ENCODE measurements at places on chromosomes 2 and 18.

- peak; percentile 56 for DNase-seq
Observed at GRCh38 chr2:160407393-160408172, 86.0 kb downstream of the RBMS1 start.

- DNase-seq: no peak
Observed at GRCh38 chr2:54329482-54330161, 73.6 kb upstream of the TSPYL6 start.

DNA sequence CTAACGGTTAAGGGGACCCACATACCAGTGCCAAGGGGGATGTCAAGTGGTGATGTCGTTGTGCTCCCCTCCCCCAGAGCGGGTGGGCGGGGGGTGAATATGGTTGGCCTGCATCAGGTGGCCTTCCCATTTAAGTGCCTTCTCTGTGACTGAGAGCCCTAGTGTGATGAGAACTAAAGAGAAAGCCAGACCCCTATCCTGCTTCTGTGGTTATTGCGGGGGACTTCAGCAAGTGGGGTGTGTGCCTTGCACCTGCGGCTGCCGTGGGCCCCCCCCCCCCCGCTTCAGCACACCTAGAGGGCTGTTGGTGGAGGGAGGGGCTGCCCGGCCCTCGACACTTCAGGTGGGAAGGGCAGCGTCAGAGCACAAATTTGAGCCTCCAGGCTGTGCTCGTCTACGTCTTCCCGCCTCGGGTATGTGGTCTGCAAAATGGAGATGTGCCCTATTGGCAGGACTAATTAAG is 6.1 kb downstream of the CTDSP1 start:
- no peak for DNase-seq

DNA sequence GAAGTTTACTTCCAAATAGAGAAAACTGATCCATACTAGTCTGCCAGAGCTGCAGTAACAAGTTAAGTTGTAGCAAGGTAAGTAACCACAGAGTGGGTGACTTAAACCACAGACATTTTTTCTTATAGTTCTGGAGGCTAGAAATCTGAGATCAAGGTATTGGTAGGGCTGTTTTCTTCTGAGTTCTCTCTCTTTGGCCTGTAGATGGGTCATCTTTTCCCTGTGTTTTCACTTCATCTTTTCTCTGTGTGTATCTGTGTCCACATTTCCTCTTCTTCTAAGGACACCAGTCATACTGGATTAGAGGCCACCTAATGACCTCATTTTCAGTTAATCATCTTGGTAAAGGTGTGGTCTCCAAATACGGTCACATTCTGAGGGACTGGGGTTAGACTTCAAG is 142.9 kb upstream of the MEX3C start:
- no peak for DNase-seq

DNA sequence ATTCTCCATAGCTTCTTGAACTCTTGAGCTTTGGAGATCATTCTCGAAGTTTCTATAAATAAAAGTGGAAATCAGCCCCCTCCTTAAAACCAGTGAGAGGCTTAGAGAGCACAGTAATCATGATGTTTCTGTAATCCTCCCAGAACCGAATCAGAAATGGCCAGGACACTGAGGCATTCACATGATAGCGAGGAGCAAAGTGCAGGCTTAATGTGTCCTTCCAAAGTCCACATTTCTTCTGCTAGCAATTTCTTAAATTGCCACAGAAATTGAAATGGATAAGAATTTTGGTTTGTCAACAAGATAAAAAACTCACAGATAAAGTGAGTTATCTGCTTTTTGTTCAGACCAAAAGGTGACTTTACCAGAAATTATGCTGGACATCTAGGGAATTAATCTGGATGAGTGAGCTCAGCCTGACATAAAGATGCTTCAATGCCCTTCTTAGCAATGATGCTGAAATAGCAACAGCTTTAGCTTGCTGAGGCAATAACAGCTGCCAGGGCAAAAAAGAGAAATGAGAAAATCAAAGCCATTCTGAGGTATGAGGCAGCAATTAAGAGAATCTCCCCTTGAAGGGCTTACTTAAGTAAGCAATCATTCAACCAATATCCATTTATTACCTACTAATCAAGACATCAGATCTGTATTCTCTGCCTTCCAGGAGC is 82.4 kb upstream of the PHLPP1 start:
- DNase-seq: no peak

DNA sequence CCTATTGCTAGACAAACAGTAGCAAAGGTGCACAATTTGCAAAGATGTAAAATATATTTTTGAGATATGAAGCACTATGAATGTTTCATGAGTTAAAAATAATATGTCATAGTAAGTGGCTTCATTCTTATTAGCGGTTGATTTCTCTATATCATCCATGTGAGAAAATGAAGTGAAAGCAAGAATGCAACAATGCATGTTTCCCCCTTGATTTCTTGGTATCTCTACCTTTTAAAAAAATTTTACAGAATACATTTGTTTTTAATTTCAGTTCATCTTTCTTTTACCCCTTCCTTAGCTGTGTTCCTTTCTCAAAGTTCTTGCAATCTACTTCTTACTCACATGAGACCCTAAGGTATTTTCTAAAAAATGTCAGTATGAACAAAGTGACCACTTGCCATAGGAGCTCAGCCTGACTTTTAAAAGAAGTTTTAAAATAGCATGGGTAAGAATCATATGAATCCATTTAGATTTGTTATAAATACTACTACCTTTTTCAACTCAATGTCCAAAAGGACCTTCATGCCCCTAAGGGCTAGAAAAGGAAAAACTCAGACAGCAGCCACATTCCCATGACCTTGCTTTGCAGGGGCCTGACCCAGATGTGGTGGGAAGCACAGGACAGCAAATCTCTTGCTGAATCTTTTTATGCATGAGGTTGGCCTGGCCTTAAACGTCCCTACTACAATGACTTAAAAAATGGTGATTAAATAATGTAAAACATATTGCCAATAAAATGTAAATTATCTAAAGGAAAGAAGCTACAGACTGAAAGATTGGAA is 14.8 kb upstream of the SLC38A11 start:
- DNase-seq: no peak

DNA sequence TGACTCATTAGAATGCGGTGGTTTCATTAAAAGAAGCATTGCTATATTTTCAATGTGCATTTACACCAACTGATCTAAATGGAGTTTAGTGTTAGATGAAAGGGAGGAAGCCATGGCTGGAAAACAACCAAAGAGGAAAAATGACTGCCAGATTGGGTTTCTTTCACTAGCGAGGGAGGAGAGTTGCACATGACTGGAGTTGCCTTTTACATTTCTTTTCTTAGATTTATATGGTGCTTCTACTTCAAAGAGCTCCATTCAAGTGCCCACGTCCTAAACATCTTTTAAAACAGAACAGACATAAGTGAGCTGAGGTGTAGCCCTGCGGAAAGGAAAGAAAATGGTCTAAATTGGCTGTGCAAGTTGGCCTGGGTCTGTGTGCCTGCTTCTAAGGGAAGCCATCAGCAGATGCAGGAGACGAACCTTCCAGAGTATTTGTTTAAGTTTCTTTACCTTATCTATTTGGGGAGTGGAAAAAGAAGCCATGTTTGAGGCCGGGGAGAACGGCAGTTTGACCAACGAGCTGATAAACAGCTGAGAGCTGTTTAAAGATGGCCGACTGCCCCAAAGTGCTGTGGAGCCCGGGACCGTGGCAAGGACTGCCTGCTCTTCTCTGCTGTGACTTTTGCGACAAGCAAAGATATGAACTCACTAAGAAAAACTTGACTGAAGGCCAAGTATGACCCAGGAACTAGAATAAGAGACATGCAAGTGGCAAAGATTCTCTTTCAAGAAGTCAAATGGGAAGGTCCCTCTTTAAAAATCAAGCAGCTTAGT is 327.0 kb downstream of the ZNF516 start:
- no peak for DNase-seq

DNA sequence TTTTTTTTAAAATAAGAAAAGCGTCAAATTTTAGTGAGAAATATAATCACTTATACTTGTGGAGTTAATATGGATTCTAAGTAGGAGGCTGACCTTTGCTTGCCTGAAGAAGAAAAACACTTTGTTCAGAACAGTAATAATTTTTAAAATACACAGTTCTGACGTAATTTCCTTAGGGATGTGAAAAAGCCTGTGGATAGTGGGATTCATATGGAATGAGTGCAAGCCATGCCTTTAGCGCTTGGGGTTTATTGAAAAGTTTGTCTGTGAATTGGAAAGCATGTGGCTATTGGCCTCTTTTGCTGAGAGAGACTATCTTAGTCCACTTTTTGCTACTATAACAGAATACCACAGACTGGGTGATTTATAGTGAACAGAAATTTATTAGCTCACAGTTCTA is 151.3 kb downstream of the CCDC85A start:
- DNase-seq: no peak

DNA sequence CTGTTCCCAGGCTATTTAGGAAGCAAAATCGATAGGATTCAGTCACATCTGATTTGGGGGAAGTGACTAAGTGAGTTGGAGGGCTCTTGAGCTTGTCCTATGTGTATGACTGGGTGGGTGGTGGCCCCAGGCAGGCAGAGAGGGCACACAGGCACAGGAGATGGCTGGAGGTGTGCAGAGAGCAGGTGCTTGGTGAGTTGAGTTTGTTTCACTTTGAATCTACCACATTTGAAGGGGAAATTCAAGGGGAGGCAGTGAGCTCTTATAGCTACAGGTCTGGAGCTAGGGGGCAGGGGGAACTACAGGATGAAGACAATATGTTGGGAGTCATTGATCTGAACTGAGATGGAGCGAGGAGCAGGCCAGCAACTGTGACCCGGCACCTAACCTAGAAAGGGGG is 42.5 kb upstream of the TMEM200C start:
- DNase-seq: no peak

DNA sequence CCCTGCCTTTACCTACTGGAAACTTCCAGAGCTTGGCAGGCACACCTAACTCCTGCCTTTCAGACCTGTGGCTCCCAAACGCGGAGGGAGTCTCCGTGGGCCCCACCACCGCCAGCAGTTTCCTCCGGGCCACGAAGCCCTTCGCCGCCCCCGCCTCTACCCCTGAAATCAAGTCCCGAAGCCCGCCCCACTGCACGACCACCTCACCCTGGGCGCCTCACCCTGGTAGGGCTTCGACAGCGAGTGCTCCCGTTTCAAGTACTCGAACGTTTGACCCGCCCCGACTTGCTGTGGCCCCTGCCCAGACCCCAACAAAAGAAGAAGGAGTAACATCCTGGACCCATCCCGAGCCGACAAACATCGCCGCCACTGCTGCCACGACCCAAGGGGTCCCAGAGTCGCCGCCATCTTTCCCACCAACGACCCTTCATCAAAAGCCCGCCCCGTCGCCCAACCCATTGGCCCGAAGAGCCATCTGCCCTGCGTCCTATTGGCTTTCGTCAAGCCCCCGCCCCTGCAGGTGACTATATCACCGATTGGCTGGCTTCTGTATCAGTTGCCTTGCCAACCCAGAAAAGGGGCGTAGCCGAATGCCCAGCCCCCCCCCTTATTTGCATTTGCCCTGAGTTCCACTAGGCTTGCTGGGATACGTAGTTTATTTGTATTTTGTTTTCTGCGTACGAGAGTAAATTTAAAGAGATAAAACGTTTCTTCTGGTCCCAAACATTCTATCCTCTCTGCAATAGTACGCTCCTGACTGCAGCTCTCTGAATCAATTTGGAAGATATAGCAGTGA is at the start of gene LMAN2L:
Gene LMAN2L (minus strand): TSS at position 432 of the 796 bp plus-strand sequence. CDS start 24 bp downstream, at position 408.
- DNase-seq: peak; percentile 92

DNA sequence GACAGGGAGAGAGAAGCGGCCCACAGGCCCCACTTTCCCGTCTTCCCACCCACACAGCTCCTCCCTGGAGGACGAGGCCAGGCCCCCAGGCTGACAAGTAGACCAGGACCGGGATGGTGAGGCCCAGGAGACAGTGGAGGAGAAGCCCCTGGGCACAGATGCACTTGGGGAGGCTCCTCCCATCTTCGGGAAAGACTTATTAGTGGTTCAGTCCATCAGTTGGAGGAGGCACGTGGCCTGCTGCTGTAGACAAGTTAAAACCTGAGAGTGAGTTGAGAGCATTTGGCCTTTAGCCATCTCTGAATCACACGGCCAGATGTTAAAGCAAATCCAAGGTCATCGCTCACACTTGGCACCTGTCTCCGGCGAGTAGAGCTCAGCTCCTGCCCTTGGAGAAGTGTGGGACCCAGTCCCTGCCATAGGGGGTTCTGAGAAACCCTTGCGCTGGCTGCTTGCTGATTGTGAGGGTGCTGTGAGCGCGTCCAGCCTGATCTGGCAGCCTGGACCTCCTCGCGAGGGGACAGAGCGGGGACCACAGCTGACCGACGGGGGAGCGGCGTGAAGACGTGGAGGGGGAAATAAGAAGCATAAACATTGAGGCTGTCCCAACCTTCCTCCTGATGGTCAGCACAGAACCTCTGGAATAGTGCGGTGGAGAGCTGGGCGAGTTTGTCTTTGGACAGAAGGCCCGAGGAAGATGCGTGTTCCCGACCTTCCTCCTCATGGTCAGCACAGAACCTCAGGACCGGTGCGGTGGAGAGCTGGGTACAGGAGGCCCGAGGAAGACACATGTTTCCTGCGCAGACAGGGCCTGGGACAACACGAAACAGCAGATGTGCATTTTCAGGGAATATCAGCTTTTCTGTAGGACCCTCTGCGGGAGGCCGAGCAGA is 24.7 kb upstream of the ALLC start:
- DNase-seq: no peak

DNA sequence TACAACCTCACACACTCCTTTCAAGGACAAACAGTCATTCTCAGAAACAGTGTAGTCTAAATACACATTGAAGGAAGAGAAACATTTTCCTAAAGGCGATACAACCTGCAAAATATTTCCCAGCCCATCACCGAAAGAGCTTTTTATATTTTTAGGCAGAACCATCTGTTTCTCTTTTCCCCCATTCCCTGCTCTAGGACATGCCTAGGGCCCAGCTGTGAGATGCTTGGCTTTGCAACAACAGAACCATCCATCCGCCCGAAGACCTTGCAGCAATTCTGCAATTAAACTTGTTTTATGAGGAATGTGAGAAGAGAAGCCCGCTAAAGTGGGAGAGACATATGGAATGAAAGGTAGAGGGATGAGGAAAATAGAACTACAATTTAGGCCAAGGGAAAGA is 105.6 kb upstream of the RFX8 start:
- DNase-seq: no peak

GRCh38 chr2:69733342-69734034 is 8.4 kb upstream of the ANXA4 start:
- DNase-seq: no peak
